ENCODE measurements at places on chromosomes 4 and X. TPM values are rescaled to one million over a fixed set of nuclear protein-coding genes. Genes with fewer than 3 reads are reported as not detected.

Gene TGIF2LX
- not detected for total RNA-seq

Gene CCDC149
- 18.6 TPM for total RNA-seq

Gene RTL5
- 3.3 TPM for total RNA-seq

Gene NUDT11
- 2.6 TPM for total RNA-seq

Gene INTU
- total RNA-seq = 11.1 TPM

DNA sequence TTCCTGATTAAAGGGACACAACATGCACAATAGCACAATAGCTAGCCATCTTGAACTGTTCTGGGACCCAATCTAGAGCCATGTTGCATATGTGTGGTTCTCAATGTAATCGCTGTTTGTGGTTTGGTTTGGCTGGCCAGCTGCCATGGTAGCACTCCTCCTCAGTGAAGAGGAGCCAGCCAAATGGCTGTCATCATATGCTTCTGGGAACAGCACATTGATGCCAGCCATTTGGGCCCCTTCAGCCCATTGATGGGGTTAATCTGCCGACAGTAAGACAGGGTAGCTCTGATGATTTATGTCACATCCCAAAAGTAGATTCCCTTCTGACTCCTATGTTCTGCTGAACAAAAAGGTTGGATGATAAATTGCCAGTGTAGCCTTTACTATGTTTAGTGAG lies 48.5 kb downstream of the AWAT2 start:
- DNase-seq = no peak

DNA sequence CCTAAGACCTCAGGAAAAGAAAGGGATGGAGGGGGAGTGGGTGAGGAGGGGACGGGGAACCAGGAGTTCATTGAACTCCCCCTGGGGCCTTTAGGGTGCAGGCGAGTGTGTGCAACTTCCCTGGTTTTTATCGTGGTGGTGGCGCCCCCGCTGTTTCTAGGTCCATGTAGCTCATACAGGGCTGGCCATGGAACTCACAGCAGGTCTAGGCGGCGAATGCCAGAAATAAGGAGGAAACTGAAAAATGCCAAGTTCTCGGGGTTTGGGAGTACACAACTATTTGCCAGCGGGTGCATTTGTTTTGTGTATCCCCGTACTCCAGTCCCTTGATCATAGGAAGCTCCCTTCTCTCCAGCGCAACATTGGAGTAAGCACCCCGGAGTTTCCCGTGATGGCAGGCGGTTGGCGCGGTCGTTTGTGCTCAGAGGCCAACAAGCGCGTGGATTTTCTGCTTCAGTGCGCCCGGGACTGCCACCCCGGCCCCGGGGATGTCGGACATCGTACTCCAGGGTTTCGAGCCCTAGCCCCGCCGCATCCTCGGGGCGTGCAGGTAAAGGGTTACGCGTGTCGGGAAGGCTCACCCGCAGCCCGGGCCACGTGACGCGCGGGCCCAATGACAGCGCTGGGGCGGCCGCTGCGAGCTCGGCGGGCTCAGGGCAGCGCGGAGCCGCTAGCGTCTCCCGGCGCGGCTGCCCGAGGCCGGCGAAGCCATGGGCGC lies 208.9 kb downstream of the NWD2 start:
- peak; percentile 56 for DNase-seq

GRCh38 chr4:158775091-158775651 lies 6.3 kb downstream of the FNIP2 start:
- DNase-seq = no peak

GRCh38 chr4:109967798-109968520 lies 55.3 kb downstream of the EGF start:
- no peak for DNase-seq

GRCh38 chr4:117001077-117001476 lies 84.3 kb downstream of the TRAM1L1 start:
- DNase-seq = no peak

DNA sequence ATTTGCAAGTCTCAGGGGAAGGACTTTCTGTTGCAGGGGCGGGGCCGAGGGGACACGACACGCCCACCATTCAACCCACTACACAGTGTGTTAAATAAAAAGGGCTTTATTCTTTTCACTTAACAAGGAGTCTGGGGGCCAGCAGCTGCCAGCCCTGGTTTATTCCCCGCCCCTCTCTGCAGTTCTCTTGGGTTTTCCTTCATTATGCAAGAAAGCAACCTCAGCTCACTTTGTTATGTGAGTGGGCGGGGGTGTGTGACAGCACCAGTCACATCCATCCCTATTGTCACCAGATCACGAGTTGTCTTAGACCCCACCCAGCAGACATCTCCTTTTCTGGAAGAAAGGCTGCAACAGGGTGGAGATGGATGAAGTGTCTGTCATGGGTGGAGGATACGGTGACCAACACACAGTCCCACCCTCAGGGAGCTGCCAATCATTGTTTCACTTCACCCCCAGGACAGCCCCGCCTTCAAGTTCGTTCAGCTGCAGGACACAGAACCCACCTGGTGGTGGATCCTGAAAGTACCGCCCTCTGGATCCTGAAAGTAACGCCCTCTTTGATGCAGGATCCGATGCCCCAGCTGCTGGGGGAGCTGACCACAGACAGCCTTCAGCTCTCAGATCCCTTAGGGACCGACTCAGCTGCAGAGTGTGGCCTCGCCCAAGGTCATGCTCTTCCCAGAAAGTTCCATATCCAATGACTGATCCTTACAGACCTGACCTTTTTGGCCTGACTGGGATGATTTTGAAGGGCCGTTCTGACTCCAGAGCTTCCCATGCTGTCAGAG lies 79.6 kb downstream of the SMIM20 start:
- DNase-seq = no peak

DNA sequence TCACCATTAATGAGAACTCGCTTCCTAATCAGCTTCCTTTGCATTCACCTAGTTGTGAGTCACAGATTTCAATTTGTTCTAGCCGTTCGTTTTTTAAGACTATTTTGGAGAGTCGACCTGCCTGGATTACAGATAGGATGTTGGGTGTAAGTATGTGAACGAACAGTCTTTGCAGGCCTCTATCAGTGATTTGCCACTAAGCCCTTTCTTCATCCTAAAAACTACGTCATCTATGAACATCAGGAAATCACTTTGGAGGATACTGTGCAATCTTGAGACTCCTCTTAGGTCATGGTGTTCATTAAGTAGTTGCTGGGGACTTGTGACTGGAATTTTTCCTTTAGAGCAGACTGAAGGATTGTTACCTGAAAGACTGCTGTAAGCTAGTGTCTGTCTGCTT lies 1.1 kb downstream of the POLA1 start:
- DNase-seq = no peak

GRCh38 chr4:14272206-14272605 lies 644.7 kb upstream of the BOD1L1 start:
- DNase-seq = no peak

All from breast epithelium (tissue), 4 donors.